ENCODE measurements at places on chromosomes 2 and 18. TPM values are rescaled to one million over a fixed set of nuclear protein-coding genes. Genes with fewer than 3 reads are reported as not detected.

The DNAH7 gene
- total RNA-seq: 0.99 TPM

The ZEB2 gene
- total RNA-seq: 91.0 TPM

DNA sequence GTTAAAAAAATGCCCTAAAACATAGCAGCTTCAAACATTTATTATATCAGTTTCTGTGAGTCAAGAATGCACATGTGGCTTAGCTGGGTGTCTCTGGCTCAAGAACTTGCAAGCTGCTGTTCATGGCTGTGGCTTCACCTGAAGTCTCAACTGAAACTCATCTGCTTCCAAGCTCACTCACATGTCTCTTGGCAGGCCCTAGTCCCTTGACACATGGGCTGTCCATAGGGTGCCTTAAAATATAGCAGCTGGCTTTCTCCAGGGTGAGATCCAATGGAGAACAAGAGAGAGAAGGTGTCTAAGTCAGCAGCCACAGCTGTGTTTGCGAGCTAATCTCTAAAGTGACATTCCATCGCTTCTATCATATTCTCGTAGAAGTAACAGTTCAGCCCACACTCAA, 152.8 kb downstream of the DSEL start:
- DNase-seq: no peak

DNA sequence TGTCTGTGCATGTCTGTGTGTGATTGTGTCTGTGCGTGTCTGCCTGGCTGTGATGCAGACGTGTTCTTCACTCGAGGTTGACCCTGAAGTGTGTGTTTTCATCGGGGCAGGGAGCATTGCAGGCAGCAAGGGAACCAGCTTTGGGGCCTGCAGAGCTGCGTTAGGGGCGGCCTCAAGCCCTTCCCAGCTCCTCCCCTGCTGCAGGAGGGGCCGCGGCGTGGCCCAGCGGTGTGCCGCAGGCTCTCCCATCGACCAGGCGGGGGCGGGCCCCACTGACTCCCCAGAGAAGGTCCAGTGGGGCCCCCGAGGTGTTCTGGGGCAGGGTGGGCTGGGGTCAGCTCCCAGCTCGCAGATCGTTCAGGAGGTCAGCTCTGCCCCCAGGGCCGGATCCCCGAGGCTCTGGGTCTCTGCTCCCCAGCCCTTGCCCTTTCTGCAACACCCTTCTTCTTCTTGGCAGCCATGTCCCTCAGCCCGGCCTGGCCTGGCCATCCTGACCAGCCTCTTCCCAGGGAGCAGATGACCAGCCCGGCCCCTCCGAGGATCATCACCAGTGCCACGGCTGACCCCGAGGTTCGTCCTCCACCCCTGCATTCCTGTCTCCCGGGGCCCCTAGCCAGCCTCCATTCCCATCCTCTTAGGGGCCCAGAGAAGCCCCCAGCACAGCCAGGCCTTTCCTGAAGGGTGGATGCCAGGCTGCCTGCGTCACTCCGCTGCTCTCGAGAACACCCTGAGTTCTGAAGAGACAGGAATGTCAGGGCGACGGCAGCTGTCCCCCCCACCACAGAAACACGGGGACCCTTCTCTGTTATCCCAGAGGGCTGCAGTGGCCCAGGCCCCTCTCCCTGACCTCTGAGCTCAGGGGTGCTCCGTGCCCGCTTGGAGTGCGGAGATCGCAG, 11.1 kb upstream of the KLHL30 start:
- peak; percentile 22 for DNase-seq

GRCh38 chr2:65279756-65280155, 52.1 kb downstream of the ACTR2 start:
- no peak for DNase-seq
